ENCODE measurements at places on chromosomes 12 and 14. TPM values are rescaled to one million over a fixed set of nuclear protein-coding genes. Genes with fewer than 3 reads are reported as not detected.

The TEX52 gene
- not detected for polyA plus RNA-seq

DNA sequence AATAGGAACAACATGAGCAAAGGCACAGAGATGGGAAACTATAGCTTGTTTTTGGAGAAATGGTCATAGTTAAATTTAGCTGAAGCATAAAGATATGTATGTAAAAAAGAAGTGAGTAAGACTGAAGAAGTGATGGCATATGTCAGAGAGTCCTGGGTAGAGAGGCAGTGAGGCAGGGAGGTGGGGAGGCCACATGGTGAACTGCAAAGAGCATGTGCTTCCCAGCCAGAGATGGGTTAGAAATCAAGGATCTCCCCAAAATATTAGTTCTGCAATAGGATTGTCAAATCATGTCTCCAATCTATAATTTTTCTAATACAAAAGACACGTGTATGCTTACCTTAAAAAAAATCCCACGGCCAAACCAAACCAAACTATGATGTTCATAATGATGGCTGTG, 82.1 kb upstream of the STXBP6 start:
- no peak for DNase-seq

- no peak for DNase-seq
Measured at GRCh38 chr12:90791445-90791844, 163.5 kb downstream of the CCER1 start.

DNA sequence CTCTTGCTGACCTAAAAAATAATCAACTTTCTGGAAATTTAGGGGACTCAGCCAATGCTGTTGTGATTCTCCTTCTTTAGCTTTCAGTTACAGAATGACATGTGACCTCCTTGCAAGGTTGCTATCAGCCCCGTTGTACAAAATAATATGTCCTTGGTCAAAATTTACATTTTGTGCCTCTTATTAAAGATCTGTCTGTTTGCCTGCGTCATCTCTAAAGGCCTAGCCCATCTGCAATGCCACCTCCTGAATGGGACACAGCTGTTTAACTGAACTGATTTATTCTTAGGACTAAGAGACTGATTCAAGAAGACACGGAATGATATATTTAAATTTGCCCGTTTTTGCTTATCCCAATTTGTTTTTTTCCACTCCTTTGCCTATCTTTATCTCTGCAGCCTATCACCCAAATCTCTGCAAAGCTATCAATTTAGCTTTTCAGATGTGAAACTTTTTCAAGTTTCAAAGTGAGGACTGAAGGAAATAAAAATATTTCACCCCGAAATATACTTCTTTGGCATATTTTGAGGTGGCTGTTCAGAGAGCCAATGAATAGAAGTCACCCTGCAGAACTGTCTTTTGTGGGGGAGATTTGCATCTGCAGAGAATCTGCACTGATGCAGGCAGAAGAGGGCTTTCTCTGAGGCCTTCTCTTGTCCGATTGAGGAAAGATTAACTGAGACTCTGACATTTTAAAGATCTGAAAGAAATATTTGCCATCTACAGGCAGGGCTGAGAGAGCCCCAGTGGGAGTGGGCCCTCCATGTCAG, 126.0 kb downstream of the VEZT start:
- DNase-seq, result no peak

GRCh38 chr14:104503691-104504090, 75.9 kb upstream of the C14orf180 start:
- no peak for DNase-seq

GRCh38 chr12:65199604-65200003, 30.2 kb downstream of the LEMD3 start:
- DNase-seq, result no peak

DNA sequence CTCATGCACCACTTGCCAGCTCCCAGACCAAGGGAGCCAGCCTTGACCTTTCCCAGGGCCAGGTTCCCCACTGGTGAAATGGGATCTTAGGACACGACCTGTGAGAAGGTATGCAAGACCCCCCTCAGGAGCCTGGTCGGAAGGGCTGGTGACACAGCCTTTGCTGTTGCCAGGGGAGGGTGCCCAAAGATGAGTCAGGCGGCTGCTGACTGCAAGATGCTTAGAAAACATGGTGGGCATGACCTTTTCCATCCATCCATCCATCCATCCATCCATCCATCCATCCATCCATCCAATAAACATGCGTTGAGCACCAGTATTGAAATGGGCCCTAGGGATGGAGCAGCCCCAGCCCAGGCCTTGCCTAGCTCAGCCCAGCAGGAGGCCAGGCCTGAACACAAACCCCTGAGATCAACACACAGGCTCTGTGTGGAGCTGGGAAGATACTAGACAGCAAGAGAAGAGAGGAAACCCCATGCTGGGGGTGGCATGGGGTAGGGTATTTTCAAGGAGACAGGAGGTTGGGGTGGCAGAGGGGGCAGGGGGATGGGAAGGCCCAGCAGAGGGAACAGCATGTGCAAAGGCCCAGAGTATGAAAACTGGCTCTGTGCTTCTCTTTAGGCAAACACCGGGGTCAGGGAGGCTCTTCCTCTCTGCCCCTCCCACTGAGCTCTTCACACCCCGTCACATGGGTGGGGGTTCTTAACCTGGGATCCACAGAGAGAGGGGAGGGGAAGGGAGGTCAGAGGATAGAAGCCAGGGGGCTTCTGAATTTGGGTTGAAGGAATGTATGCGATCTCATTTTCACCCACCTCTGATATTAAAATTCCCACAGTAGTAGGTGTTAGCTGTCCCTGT, 26.2 kb upstream of the YY1 start:
- no peak for DNase-seq

The SDR9C7 gene
- polyA plus RNA-seq, result 2.3 TPM

GRCh38 chr14:38311655-38312054, 55.8 kb upstream of the CLEC14A start:
- no peak for DNase-seq

DNA sequence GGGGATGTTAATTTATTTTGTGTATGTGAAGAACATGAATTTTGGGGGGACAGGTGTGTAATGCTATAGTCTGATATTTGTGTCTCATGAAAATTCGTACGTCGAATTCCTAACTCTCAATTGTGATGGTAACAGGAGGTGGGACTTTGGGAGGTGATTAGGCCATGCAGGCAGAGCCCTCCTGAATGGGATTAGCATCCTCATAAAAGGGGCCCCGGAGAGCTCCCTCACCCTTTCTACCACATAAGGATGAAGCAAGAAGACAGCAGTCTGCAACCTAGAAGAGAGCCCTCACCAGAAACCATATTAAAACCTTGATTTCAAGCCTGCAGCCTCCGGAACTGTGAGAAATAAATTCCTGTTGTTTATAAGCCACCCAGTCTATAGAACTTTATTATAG, 165.4 kb downstream of the MDGA2 start:
- no peak for DNase-seq

The CLEC6A gene
- 0.02 TPM for polyA plus RNA-seq

DNA sequence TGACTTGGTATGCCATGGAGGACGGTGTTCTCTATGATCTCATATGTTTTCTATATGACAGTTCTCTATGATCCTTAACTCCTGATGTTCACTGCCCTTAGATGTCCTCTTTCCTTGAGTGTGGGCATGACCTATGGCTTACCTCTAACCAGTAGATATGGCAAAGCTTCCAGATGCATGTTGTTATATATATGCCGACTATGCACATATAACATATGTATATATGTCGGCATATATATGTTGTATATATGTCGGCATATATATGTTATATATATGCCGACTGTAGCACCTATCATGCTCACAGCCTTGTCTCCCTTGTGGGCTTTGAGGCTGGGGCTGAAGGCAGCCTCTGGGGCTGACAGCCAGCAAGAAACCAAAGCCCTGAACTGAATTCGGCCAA, 106.0 kb downstream of the GRIP1 start:
- DNase-seq, result no peak

The ZFYVE26 gene
- polyA plus RNA-seq, result 6.2 TPM

The OR6C2 gene
- polyA plus RNA-seq, result not detected

The NXPH4 gene
- polyA plus RNA-seq, result 0.16 TPM

DNA sequence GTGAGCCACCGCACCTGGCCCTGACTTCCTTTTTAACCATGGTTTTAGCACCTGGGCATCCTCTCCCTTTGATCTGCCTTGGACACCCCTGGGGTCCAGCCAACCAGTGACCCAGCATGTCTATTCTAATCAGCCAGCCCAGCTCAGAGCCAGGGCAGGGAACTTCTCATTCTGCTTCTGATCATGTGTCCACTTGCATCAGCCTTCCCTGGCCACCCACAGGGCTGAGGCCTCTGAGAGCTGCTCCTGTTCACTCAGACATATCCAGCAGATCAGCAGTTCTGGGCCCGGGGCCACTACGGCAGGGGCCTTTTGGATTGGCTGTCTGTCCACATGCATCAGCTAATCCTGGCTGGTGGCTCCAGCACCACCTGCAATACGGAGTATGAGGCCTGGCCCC, 117.9 kb upstream of the MAP1LC3B2 start:
- no peak for DNase-seq

- DNase-seq, result no peak
Measured at GRCh38 chr12:50415899-50416479, 15.3 kb downstream of the LARP4 start.

The LRP1-AS gene
- not detected for polyA plus RNA-seq

- DNase-seq, result no peak
Measured at GRCh38 chr14:105456736-105457617, 17.6 kb upstream of the CRIP2 start.

- DNase-seq, result no peak
Measured at GRCh38 chr12:121214166-121214777, 4.3 kb downstream of the P2RX4 start.

DNA sequence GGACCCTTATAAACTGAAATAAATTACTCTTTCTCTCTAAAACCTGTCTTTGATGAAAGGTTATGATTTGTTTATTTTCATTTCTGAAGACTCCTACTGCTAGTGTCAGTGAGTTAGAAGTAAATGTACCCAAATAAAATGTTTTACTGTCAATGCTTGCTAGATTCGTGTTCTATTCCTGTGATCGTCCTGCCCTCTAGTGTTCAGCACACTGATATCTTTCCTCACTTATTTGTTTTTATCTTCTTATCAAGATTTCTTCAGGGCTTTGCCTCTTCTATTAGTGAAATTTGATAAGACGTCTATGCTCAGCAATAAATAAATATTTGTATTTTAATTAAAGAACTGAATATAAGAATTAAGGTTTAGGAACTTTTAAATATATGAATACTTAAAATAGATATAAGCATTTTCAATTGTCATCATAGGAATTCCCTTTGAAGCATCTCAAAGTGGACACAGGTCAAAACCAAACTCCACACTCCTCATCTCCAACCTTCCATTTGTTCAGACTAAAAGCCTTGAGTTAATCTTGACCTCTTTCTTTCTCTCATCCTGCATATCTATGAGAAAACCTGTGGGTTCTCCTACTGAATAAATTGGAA, 75.8 kb downstream of the C12orf50 start:
- no peak for DNase-seq

- DNase-seq, result no peak
Measured at GRCh38 chr14:78405079-78405856, 235.1 kb downstream of the NRXN3 start.

GRCh38 chr14:90699016-90699415, 117.2 kb downstream of the TTC7B start:
- DNase-seq, result no peak

GRCh38 chr12:65663648-65664047, 160.6 kb upstream of the HMGA2 start:
- no peak for DNase-seq

DNA sequence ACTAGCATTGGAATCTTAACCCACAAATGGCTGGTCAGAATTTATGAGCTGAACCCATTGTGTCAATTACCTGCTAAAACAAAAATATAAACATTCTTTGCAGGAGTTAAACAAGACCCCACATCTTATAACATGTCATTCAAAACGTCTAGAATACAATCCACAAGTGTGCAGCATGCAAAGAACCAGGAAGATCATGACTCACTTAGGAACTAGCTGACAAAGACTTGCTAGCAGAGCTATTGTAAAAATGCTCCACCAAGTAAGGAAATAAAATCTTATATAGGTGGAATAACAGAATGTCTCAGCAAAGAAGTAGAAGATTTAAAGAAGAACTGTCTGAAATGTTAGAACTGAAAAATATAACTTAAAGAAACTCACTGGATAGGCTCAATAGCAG, 26.5 kb upstream of the POC1B start:
- DNase-seq, result no peak

The OR4K5 gene
- not detected for polyA plus RNA-seq

The MGST1 gene
- 76.9 TPM for polyA plus RNA-seq

GRCh38 chr14:34713122-34713680, 1.2 kb downstream of the CFL2 start:
- DNase-seq, result no peak

DNA sequence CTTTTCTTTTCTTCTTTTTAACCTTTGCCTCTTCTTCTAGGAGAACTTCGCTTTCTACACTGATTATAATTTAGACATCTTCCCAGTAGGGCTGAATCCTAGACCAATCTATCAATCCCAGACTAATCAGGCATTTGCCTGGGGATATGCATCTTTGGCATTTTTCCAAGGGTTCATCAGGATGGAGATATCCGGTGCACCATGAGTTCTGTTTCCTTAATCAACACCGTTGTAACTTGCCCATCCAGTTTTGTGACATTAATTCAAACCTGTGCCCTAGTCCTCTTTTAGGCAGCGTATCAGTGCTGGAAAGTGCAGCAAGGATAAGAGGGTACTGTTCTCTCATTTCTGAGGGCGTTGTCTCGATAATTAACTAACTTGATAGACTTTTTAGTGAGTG, 617 bp upstream of the MGP start:
- no peak for DNase-seq

DNA sequence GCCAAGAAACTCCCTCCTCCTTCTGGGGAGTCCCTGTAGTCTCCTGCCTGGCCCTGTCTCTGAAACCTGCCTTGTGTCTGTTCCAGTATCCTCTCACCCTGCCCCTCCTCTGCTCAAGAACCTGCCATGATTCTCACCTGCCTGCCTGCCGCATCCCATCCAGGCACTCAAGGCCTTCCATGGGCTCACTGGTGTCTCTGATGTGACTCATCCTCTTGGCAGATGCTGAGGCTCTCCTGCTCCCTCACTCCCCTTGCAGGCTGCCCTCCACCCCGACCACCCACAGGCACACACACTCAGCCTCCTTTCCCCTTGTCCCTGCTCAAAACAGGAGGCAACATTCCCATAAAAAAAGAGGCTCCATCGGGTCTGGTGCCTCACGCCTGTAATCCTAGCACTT, 5.8 kb upstream of the BEGAIN start:
- DNase-seq, result no peak

DNA sequence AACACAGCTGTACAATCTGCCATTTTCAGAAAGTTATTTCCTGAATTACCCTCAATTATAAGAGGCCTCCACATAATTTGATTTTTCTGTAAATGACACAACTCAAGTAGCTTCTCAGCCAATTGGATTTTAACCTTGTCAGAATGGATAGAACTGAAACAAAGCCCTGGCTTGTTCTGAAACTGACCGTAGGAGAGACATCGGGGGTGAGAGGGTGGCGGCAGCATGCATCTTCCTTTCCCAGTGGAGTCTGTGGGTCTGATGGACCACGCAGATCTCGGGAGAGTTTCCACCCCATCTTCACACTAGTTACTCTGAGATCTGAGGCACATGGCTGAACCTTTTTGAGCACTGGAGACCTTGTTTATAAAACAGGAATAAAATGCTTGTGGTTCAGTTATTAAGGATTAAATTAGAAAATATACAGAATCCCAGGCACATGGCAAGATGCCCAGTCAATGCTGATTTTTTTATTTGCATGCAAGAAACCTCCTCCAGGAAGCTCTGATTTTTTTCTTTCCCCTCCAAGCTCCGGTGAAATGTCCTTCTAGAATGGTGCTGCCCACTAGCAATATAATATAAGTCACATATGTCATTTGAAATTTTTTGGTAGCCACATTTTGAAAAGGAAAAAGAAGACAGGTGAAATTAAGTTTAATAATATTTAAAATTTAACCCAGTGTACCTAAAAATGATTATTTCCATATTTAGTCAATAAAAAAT, 153.9 kb downstream of the CHST11 start:
- DNase-seq, result no peak

The MOAP1 gene
- polyA plus RNA-seq, result 37.9 TPM

GRCh38 chr12:93838193-93838592, 161.0 kb downstream of the CRADD start:
- DNase-seq, result no peak

The TMEM253 gene
- polyA plus RNA-seq, result 0.98 TPM
